Ascending aorta (tissue), 2 donors: ENCODE measurements at places on chromosomes 4 and X.
A peak's percentile ranks its signal among the peaks of the same experiment; 100 is the strongest.

GRCh38 chr4:141912831-141913230, 276.4 kb downstream of the IL15 start:
- H3K27ac ChIP-seq = no peak overlapping the region
- no peaks in the 10 kb centered on the region for H3K27me3 ChIP-seq
- DNase-seq = no peak
- no peak overlapping the region for H3K4me3 ChIP-seq
- H3K36me3 ChIP-seq = no peaks in the 10 kb centered on the region
- H3K4me1 ChIP-seq = no peaks in the 10 kb centered on the region

- DNase-seq = no peak
- no peak overlapping the region for H3K4me3 ChIP-seq
- no peak overlapping the region for H3K27ac ChIP-seq
Measured at GRCh38 chrX:134764202-134764785, 106.0 kb upstream of the PLAC1 start.

GRCh38 chr4:31983246-31983645, 1263.1 kb downstream of the PCDH7 start:
- H3K27me3 ChIP-seq = no peaks in the 10 kb centered on the region
- no peak overlapping the region for H3K4me3 ChIP-seq
- H3K27ac ChIP-seq = no peak overlapping the region
- H3K4me1 ChIP-seq = no peaks in the 10 kb centered on the region
- no peak for DNase-seq

DNA sequence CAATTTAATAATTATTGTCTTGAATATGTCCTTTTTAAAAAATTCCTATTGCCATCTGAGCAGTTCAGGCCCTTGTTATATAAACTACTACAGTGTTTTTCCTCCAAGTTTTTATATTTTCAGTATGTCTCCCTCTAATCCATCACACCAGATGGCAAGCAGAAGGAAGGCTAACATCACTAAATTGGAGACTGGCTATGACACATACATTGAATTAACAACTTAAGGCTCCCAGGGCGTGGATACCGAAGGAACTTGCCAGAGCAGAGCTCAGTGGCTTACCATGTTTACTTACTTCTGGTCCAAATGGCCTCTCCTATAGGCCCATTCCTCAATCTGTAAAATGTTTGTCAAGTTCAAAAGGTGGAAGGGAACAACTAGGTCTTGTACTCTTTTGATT, 13.0 kb downstream of the MAGEB1 start:
- H3K27ac ChIP-seq = no peak overlapping the region
- no peaks in the 10 kb centered on the region for H3K4me1 ChIP-seq
- no peak overlapping the region for H3K4me3 ChIP-seq
- H3K27me3 ChIP-seq = no peaks in the 10 kb centered on the region
- H3K36me3 ChIP-seq = no peaks in the 10 kb centered on the region

GRCh38 chr4:123158576-123158975, 236.2 kb upstream of the NUDT6 start:
- H3K4me1 ChIP-seq = no peaks in the 10 kb centered on the region
- no peaks in the 10 kb centered on the region for H3K27me3 ChIP-seq
- no peak for DNase-seq
- no peak overlapping the region for H3K4me3 ChIP-seq

GRCh38 chr4:122151982-122152710, at the start of gene BLTP1:
Gene BLTP1, plus strand, starts transcription at chr4:122152331. Its CDS starts 18,317 bp downstream, at chr4:122170648.
- H3K4me1 ChIP-seq = no peaks in the 10 kb centered on the region
- H3K27me3 ChIP-seq = no peaks in the 10 kb centered on the region
- no peaks in the 10 kb centered on the region for H3K36me3 ChIP-seq
- H3K4me3 ChIP-seq = peak within 1 kb of the TSS; percentile 92
- peak within 1 kb of the TSS; percentile 98 for H3K27ac ChIP-seq

DNA sequence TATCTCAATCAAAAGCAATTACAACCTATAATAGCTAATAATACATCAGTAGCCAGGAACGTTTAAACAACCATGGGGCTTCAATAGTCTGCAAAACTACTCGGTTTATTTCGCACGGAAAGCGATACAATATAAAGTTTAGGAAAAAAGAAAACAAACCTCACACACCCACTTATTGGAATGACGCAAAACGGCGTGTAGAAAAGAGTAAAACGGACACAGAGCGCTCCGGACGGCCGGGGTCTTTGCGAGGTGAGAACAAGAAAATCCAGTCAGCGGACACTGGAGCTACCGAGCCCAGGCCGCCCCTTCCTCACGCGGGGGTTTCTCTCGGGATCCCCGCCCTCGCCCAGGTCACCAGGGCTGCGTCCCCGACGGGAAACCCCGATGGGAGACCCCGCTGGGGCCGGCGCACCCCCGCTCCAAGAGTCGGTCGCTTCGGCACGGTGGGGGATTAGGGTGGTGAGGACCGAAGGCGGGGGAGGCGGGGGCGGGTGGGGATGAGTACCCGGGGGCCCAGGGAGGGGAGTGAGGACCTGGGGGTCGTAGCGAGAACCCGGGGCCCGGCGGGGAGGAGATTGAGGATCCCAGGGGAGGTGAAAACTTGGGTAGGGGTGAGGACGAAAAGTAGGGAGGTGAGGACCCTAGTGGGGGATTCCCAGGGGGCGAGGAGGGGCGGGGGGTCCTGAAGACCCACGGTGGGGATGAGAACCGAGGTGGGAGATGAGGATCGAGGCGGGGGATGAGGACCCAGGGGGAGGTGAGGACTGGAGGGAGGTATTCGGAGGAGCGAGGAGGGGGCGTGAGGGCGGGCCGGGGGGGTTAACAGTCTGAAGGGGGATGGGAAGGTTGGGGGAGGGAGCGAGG, 737 bp downstream of the NELFA start:
- H3K36me3 ChIP-seq = peaks cover 7% of the 10 kb centered on the region
- no peaks in the 10 kb centered on the region for H3K27me3 ChIP-seq
- H3K4me1 ChIP-seq = no peaks in the 10 kb centered on the region
- H3K27ac ChIP-seq = peak overlapping the region; percentile 96
- H3K4me3 ChIP-seq = peak overlapping the region; percentile 84

DNA sequence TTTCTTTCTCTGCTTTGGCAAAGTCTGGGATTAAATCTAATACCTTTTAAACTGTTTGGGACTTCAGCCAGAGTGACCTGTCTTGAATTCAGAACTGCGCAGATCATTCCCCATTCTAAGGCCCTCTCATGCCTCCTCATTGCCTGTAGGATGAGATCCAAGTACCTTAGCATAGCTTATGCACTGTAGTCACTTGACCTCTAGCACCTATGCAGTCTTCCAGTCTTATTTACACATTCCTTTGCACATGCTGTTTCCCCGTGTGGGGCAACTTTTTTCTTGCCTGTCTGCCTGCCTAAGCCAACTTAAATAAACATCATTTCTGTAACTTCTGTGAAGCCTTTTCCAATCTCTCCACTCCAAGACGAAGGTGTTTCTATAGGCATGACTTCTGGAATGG, 68.4 kb downstream of the AR start:
- no peaks in the 10 kb centered on the region for H3K36me3 ChIP-seq
- H3K4me1 ChIP-seq = no peaks in the 10 kb centered on the region
- no peak overlapping the region for H3K4me3 ChIP-seq
- no peaks in the 10 kb centered on the region for H3K27me3 ChIP-seq
- DNase-seq = no peak

DNA sequence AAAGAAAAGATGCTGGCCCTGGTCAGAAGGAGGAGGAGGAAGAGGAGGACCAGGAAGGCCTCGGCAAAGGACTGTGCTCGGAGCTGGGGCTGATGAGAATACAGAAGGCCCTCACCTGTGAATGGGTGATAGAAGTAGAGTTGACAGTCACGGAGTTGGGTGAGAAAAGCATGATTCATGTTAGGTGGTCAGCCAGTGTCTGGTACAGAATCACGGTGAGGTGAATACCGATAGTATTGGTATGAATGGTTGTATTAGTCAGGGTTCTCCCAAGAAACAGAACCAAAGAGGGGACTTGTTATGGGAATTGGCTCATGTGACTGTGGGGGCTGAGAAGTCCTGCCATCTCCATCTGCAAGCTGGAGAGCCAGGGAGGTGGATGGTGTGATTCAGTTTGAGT, 32.5 kb upstream of the FAM156A start:
- no peak for DNase-seq
- no peaks in the 10 kb centered on the region for H3K36me3 ChIP-seq
- H3K4me1 ChIP-seq = no peaks in the 10 kb centered on the region
- no peak overlapping the region for H3K27ac ChIP-seq

DNA sequence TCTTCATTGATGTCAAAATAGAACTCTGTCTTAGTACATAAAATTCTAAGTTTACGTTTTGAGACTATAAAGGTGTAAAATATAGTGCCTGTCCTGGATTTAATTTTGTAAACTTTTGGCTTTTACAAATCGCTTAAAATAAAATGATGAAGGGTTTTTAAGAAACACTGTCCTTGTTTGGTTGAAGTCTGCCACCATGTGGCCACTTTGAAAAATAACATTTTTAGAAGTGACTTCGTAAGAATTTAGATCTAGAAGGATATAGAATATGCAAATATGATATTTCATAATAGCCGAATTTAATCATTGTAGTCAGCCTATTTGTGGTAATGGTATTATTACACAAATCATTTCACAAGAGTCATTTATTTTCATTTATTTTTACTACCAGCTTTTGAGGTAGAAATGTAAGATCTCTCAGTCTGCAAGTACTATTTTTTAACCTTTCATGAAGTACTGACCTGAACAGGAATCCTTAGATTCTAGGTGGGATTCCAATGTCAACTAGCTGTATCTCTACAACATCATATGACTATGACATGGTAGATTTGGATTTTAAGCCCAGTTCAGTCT, 31.0 kb upstream of the FAT4 start:
- no peak overlapping the region for H3K27ac ChIP-seq
- no peaks in the 10 kb centered on the region for H3K36me3 ChIP-seq
- H3K4me1 ChIP-seq = no peaks in the 10 kb centered on the region
- H3K4me3 ChIP-seq = no peak overlapping the region
- no peak for DNase-seq

GRCh38 chrX:47380268-47380667, 9.9 kb downstream of the ZNF157 start:
- no peaks in the 10 kb centered on the region for H3K36me3 ChIP-seq
- no peak overlapping the region for H3K4me3 ChIP-seq
- H3K27ac ChIP-seq = no peak overlapping the region
- no peaks in the 10 kb centered on the region for H3K4me1 ChIP-seq
- no peaks in the 10 kb centered on the region for H3K27me3 ChIP-seq

- H3K36me3 ChIP-seq = no peaks in the 10 kb centered on the region
- no peaks in the 10 kb centered on the region for H3K4me1 ChIP-seq
- no peak overlapping the region for H3K4me3 ChIP-seq
Measured at GRCh38 chr4:92100975-92101374, 202.8 kb upstream of the GRID2 start.

DNA sequence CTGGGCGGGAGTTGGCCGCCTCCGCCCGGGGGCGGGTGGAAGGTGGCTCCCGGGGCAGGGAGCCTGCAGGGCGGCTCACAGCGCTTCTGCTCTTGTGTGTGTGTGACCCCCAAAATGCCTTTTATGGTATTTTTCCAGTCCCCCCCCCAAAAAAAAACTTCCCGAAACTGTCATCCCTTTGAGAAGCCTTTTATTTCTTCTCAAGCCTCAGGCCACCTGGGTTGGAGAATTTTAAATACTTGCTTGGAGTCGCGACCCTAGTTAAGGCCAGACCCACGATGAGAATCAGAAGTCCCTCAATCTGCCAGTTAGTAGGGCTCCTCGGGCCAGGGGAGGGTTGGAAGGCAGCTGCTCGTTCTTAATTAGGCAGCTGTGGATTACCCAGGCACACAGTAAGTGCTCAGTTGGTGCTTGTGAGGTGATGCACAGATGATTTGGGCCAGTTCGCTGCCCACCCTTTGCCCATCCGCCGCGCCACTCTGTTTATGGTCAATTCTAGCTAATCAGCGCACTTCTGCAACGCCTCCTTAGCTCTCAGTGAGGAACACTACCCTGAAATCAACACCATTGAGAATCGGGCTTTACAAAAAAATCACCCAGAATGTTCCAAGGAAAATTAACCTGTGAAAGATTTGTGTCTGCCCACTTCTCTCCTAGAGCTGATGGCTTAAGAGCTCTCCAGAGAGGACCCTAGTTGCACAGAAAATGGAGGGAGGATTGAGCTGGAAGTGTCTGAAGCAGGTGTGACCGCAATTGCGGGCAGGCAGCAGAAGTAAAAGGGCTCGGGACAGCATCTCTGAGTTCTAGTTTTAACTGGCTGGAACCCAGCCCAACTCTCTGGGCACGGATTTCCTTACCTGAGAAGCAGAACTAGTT, 648 bp upstream of the SCD5 start:
- H3K36me3 ChIP-seq = no peaks in the 10 kb centered on the region
- H3K4me1 ChIP-seq = no peaks in the 10 kb centered on the region
- H3K4me3 ChIP-seq = peak overlapping the region; percentile 77
- H3K27me3 ChIP-seq = no peaks in the 10 kb centered on the region
- no peak for DNase-seq

- H3K36me3 ChIP-seq = no peaks in the 10 kb centered on the region
- H3K4me1 ChIP-seq = no peaks in the 10 kb centered on the region
- no peak for DNase-seq
- H3K27ac ChIP-seq = no peak overlapping the region
- no peak overlapping the region for H3K4me3 ChIP-seq
- no peaks in the 10 kb centered on the region for H3K27me3 ChIP-seq
Measured at GRCh38 chrX:39487166-39487968, 610.4 kb downstream of the BCOR start.

DNA sequence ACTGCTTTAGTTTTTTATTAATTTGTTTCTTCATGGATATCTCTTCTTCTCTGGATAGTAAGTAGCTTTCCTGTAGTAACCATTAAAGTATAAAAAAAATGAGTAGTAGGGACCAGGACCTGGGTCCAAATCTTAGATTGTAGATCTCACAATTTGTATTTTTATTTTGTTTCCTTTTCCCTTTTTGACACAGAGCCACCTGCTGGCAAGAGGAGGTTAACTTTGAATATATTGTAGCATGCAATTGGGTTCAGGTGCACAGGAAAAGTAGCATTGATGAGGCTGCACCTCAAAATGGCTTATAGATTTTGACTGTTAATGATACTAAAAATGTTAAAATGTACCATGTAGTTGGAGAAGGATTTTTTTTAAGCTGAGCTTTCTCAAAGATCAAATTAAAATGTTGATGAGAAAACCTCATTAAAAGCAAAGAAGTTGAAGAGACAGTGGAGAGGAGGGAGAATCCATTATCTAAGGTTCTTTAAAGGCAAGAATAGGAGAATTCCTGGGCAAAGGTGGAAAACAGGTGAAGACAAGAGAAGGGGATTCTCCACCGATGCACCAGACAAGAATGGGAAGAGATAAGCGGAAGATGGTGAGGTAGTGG, 48.3 kb upstream of the HPGDS start:
- no peak overlapping the region for H3K27ac ChIP-seq
- no peaks in the 10 kb centered on the region for H3K4me1 ChIP-seq
- no peak overlapping the region for H3K4me3 ChIP-seq
- no peaks in the 10 kb centered on the region for H3K36me3 ChIP-seq
- no peak for DNase-seq

GRCh38 chr4:101037249-101037648, 310.1 kb downstream of the PPP3CA start:
- no peaks in the 10 kb centered on the region for H3K27me3 ChIP-seq
- H3K4me1 ChIP-seq = no peaks in the 10 kb centered on the region
- no peak for DNase-seq
